ENCODE measurements at places on chromosomes 16 and 17.

DNA sequence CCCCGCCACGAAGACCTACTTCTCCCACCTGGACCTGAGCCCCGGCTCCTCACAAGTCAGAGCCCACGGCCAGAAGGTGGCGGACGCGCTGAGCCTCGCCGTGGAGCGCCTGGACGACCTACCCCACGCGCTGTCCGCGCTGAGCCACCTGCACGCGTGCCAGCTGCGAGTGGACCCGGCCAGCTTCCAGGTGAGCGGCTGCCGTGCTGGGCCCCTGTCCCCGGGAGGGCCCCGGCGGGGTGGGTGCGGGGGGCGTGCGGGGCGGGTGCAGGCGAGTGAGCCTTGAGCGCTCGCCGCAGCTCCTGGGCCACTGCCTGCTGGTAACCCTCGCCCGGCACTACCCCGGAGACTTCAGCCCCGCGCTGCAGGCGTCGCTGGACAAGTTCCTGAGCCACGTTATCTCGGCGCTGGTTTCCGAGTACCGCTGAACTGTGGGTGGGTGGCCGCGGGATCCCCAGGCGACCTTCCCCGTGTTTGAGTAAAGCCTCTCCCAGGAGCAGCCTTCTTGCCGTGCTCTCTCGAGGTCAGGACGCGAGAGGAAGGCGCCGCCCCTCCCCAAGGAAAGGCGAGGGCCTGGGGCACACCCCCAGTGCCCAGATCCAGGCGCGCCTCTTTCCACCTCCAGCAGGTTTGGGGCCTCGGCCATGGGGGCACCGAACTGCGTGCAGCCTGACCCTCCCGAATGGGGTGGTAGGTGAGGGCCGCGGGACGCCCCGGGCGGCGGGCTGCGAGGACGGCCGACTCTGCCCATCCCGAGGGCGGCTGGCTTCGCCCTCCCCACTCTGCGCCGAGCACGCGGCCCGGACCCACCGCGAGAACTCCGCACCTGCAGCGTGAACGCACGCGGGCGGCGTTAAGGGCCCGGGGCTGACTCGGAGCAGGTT, 664 bp downstream of the HBQ1 start:
- peak; percentile 54 for DNase-seq

GRCh38 chr17:38709864-38710603, 5.0 kb downstream of the MLLT6 start:
- no peak for DNase-seq

DNA sequence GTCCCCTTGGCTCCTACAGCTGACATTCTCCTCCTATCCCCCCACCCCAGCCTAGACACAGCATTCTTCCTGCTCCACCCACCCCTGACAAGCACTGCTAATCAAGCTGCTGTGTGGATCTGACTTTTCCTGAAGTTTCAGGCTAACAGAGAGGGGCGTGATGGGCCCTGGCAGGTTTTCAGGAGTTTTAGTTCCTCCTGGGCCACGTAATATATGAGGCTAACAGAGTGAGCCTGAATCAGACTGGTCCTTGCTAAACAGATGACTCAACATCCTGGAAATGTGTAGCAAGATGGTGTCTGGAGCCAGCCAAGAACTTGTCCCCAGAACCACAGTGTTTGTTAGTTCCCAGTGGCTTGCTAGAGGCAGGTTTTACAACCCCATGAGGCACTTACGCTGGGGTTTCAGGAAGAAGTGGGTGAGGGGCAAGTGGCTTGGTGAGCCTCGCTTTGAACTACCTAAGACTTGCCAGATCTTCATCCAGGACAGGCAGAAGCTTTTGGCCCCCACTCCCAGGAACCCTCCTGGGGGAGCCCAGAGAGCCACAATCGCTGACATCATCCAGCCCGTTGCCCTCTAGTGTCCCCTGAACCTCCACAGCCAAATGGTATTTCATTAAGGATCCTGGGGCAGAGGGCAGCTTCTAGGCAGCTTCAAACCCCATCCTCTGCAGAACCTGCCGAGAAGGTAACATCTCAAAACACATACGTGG, 15.9 kb downstream of the TMEM92 start:
- DNase-seq = peak; percentile 53

GRCh38 chr16:49559242-49559641, 185.6 kb downstream of the C16orf78 start:
- DNase-seq = peak; percentile 40

DNA sequence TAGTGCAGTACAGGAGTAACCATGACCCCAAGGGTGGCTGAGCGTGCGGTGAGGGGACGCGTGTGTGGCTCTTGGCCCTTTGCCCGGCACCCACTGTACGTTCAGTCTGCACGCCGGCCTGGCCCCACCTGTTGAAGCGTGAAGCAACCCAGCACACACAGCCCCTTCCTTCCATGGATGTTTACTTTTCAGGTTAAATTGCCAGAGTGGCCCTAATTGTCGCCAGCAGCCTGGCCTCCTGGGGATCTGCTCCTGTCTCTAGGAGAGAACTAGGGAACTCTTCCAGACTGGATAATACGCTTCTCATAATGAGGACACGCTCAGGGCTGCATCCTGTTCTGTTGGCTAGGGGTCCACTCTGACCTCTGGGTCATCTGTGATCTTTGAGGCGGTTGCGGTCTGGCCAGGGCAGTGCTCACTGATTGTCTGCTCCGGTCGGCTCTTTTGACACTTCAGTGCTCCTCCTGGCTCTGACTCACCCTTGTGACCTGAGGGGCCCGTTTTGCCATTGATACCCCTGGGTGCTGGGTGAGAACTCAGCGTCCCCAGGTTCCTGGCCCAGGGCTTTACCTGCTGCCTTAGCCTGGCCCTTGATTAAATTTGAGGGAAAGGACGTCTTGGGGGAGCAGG, 27.7 kb downstream of the TPSG1 start:
- DNase-seq = no peak

GRCh38 chr17:42553161-42553818, 567 bp downstream of the HSD17B1 start:
- no peak for DNase-seq

DNA sequence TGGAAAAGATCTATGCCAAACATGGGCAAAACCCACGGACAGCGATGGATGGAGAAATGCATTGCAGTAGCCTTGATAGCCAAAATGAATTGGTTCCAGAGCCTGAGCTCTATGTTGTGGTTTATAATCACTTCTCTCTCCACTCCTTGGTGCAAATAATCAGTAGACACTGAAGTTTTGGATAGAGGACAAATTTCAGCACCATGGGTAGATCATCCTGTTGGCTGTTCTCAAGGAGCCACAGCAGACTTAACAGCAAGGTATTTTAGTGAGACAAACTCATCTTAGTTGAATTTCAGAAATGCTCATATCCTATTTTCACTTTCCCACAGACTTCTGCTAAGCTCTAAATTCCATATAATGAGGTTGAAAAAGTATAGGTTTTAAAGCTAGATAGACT, 88.3 kb upstream of the CCL1 start:
- no peak for DNase-seq
